ENCODE measurements at places on chromosomes 6 and 20.
A peak's percentile ranks its signal among the peaks of the same experiment; 100 is the strongest.

DNA sequence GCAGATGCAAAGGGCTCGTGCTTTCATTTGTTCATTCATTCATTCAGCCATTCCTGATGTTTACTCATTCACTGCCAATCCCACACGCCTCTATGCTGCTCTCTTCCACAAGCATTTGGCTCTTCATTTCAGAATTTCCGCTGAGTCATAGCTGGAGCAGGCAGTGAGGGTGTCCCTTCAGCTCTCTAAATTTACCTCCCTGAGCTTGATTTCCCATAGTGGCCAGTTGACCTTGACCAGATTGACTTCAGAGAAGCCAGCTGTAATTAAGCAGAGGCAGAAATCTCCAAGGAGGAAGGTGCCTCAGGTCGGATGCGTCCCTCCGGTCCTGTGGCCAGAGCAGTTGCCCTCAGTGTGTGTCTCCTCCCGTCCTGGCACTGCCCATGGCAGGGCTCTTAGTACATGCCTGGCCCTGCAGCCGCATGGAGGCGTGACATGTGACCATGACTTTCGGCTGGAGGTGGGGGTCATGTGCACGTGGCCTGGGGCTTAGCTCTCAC lies 267.2 kb upstream of the ECI2 start:
- peak; percentile 66 for DNase-seq

- no peak for DNase-seq
Observed at GRCh38 chr6:36414481-36414880, 27.0 kb upstream of the ETV7 start.

DNA sequence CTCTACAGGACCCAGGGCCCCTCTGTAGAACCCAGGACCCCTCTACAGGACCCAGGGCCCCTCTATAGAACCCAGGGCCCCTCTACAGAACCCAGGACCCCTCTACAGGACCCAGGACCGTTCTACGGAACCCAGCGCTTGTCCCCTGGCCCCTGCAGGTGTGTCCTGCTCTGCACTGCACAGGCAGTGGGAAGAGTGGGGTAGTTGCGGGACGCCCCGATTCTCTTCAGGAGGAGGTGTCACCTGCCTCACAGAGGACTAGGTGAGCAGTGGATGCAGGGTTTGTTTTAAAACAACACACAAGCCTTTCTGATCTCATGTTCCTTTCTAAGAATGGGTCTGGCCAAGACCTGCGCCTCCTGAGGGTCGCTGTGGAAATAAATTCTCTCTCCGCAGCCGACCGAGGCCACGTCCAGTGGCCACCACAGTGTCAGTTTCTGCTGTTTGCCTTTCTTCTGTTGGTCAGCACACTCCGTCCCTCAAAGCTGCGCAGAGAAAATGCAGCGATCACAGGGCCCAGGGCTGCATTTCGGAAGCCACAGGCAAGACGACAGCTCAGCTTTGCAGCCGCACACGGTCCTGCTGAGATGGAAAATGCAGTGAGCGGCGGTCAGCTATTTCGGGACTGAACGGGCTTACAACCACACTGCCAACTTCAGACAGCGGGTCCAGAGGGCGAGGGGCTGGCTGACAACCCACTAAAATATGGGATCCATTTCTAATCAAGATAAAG lies 135.2 kb downstream of the DLL1 start:
- DNase-seq = no peak

DNA sequence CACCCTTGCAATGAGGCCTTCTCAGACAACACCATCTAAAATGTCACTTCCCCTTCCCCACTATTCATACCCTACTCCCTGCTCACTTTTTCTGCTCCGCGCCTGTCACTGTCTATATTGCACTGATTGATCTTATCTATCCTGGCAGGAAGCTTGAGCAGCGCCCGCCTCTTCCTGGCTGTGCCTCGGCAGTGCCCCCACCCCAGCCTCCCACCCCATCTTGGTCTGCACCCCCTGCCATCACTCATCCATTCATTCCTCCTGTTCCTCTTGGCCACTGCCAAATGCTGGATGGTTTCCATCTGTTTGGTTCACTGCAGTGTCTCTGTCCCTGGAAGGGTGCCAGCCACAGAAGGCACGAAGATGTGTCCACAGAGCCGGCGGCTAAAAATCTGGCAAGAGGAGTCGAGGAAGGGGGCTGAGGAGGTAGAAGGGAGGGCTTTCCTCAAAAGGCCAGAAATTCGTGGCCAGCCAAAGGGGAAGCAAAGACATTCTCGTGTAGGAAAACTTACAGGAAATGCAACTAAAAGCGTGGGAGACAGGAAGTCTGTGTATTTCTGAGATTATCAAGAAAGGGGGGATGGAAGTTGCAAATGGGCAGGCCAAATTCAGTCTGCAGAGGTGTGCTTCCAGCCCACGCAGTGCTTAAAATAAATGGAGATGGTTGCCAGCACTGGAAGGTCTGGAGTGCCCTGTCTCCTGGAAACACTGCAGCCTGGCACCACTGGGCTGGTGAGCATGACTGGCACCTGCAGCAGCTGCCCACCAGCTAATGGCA lies 27.6 kb downstream of the SYNJ2 start:
- no peak for DNase-seq

GRCh38 chr6:54327631-54328030 lies 19.4 kb downstream of the TINAG start:
- DNase-seq = no peak

DNA sequence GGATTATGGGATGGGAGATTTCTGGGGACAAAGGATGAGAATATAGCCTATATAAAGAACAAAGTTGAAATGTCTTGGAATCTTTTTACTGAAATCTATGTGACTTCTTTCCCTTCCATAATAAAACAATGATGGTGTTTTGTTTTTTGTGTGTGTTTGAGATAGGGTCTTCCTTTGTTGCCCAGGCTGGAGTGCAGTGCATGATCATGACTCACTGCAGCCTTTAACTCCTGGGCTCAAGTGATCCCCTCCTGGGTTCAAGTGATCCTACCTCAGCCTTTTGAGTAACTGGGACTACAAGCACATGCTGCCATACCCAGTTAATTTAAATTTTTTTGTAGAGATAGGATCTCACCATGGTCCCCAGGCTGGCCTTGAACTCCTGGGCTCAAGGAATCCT lies 50.9 kb downstream of the FAM217A start:
- DNase-seq = no peak

DNA sequence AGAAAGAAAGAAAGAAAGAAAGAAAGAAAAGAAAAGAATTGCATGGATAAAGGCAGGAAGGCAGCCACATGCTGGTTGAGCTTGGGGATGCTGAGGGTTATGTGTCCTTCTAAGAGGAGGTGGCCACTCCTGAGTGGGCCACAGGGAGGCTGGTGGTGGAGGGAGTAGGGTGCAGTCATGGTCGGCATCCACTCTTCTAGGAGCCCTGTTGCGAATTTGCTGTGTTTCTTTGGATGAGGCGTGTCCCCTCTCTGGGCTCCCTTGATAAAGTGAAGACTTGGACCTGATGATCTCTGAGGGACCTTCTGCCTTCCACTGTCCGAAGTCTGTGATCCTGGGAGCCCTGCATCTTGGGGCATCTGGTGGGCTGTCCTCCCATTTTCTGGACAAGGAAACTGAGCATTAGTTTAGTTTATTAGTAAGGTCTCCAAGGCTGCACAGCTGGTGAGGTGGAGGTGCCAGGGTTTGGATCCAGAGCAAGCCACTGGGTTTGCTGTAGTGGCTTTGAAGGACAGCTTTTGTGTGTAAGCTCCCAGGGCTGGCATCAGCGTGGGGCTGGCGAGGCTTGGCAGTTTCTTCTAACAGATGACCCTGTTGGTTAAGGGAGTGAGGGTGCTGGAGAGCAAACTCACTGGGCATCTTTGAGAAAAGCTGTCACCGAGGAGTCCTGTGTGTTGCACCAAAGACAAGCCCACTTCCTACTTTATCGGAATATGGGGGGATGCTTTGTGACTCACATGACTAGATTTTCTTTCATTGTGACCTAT lies 4.3 kb downstream of the DLGAP4 start:
- no peak for DNase-seq

DNA sequence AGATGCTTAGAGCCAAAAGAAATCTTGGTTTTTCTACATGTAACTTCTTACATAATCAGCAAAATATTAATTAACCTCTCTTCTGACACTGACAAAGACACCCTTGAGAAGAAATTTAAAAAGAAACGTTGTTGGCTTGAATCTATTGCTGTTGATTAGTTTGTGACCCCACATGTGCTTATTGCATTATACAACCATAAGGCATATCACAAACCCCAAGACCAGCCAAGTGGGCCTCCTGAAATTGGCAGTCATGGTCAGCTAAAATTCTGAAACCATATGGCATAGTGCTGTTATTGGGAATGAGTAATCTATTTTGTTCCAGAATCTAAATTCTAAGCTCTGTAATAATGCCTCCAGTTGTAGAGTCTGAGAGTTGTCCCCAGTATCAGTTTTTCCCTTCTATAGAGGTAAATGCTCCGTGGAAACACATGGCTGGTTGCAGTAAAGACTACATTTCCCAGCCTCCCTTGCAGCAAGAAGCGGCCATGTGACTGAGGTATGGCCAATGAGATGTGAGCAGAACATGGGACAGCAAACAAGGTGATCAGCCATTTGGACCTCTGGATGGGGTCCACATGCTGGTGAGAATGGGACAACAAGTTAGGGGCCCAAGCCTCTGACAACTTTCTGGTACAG lies 42.3 kb upstream of the PTPN1 start:
- DNase-seq = no peak

GRCh38 chr6:7189101-7189758 lies 81.5 kb downstream of the RREB1 start:
- no peak for DNase-seq

GRCh38 chr6:36774331-36774730 lies 64.9 kb downstream of the CPNE5 start:
- DNase-seq = no peak

GRCh38 chr6:82963191-82963925 lies 102.3 kb downstream of the UBE3D start:
- no peak for DNase-seq

DNA sequence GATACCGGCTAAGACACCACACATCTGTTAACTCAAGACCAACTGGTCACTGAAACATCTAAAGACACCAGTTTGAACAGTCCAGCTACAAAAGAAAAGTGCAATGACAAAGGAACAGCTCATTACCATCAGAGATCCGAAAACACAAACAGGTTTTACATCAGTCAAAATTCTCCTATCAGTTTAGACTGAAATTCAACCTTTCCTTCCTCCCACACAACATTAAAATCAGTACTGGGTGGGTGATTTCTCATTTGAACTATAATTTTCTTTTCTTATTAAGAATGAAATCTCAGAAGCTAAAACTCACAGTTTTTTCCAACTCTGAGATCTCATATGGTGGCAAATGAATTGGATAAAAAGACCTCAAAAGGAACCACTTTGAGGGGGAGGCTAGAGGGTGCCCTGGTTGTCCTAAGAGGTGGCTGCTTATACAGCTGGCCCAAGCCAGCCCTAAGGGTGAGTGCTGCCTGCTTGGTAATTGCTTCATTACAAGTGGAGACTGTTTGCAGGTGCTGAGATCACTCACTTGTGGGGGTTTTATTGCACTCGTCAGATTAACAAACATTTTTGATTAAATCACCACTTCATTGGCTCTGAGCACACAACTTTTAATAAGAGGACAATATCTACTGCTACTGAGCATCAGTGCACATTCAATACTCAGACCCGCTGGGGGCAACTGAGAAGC lies 4.3 kb downstream of the CCDC167 start:
- DNase-seq = no peak

GRCh38 chr6:170143401-170144150 lies 147.3 kb downstream of the DLL1 start:
- no peak for DNase-seq

GRCh38 chr6:139600919-139601475 lies 226.5 kb upstream of the CITED2 start:
- DNase-seq = no peak

- DNase-seq = no peak
Observed at GRCh38 chr20:31872406-31872805, 2.0 kb downstream of the TTLL9 start.

DNA sequence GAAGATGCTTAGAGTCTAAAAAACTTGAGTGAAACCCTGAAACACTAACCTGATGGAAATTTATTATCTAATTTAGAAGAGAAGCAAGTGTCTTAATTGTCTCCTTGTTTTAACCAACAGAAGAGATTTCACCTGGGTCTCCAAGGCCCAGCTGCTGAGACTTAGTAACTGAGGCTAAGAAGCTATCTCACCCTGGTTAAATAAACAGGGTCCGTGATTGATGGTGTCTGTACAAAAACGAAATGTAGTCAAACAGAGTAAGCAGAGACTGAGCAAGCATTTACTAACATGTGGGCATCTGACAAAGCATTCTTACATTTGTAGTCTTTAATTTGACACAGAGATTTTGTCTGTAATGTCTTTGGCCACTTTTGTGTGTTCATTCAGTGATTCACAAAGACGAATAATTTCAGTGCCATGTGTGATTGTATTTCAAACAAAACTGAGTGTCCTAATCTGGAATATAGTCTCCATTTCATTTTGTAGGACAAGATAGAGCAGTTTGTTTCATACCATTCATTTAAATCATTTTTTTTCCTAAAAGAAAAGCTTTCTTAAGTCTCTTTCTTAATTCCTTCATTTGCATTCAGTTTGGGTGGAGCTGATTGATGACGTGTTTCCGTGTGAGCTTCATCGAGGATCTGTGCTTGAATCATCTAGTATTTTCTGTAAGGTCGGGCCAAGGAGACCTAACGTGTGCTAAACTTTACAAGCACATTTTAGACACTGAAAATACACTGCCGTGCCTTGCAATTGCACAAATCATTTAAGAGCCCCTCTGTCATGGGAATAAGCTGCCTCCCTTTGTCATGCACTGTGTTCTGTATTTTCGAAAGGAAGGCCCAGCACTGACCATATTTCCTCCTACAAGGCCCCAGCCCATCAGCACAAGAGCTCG lies 170.6 kb upstream of the QKI start:
- DNase-seq = no peak

GRCh38 chr20:7924692-7925091 lies 15.6 kb downstream of the HAO1 start:
- DNase-seq = peak; percentile 71

- no peak for DNase-seq
Observed at GRCh38 chr6:11429577-11429976, 108.0 kb upstream of the TMEM170B start.

DNA sequence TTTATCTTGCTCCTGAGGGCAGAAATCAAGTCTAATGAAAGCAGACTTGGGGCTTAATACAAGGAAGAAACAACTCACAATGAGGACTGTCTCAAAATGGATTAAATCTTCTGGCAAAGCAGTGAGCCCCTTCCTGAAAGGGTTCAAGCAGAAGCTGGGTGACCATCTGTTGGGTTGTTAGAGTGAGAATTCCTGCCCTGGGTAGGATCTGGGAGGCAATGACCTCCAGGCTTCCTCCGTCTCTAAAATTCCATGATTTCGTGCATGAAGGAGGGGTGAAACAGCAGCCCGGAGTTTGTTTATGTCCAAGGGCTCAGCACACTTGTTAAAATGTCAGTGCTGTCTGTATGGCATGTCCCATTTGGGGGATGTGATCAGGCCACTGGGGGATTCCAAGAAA lies 64.0 kb upstream of the KCNK16 start:
- no peak for DNase-seq

DNA sequence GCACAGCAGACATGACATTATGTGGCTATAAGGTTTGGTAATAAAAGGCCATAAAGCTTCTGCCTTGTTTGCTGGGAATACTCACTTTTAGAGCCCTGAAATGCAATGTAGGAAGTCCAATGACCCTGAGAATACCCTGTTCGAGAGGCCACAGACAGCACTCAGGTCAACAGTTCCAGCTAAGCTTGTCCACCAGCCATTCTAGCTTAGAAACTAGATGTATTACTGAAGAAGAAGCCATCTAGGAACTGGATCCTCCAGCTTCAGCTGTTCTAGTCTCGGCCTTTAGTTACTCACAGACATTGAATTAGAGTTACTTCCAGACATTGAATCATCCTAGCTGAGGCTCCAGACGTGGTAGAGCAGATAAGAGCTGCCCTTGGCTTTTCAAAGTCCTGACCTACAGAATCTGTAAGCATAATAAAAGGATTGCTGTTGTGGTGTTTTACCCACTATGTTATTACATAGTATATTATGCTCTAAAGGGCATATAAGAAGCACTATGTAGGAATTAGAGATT lies 84.9 kb downstream of the MMS22L start:
- no peak for DNase-seq

Measured in GM04503 (cell line).